ENCODE measurements at places on chromosomes 6 and 20.

GRCh38 chr6:30801950-30802349 lies 57.6 kb upstream of the IER3 start:
- DNase-seq = no peak

DNA sequence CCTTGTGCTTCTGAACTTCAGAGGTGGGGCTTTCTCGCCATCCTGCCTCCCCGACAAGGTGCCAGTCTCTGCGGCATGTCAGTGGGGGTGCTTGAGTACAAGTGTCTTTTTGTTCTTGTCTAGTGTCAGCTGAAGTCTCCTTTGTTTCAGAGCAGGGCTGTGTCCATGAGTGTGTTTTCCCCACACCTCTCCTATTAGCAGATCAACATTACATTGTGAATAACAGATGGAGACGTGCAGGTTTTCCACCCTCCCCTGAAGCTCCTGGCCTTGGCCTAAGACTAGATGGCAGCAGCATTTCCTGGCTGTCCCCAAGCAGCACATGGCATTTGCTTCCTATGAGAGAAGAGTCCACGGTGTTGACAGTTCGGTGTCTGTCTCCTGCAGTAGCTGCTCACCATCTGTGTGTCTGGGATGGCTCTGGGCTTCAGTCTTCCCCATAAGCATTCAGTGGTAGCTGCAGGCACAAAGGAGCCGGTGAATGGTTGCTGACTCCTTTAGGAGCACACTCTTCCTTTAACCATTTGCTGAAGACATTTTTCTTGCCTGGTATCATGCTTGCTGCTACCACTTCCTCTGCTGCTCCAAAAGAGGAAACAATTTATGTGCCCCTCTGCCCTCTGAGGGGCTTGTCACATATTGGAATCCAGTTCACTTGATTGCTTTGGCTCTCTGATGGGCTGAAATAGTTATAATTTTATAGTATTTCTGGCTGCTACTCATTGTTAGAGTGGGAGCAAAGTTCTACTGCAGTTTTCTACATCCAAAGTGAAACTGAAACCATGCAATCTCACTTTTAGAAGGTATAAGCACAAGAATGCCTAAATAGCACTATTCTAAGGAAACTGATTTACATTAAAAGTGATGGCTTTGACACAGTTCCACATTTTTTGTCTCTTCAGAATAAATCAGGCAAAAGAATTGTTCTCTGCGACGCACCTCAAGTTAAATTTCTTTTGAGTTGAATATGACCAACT lies 913.0 kb downstream of the C6orf118 start:
- no peak for DNase-seq

- DNase-seq = no peak
These were observed 144.9 kb upstream of the RGS17 start for GRCh38 chr6:153275997-153276396.

DNA sequence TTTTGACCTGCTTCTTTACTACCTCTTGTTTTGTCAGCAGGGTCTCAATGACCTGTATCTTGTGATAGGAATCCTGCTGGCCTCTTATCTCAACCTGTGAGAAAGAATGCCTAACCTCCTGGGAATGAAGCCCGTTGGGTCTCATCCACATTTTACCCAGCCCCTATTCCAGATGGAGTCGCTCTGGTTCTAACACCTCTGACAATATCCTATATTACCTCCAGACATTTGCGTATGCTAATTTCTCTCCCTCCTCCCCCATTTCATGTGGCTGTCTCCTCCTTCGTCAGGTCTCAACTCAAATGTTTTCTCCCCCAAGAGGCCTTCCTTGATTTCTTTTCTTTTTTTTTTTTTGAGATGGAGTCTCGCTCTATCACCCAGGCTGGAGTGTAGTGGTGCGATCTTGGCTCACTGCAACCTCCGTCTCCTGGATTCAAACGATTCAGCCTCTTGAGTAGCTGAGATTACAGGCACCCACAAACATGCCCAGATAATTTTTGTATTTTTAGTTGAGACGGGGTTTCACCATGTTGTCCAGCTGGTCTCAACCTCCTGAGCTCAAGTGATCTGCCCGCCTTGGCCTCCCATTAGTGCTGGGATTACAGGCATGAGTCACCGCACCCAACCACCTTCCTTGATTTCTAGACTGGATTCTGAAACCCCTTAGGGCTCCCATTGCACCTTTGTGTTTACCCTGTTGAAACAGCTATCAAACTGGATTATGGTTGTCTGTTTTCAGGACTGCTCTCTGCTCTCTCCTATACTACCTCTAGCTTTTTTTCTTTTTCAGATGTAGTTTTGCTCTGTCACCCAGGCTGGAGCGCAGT lies 49.5 kb upstream of the B4GALT5 start:
- no peak for DNase-seq

All from kidney epithelial cell (primary cell).